Activated T-helper 9 cell treated with anti-CD3 and anti-CD28 coated beads, Interleukin-2, amount 50 U/mL, for 16 hours (primary cell): ENCODE measurements at places on chromosomes 6 and 20.

DNA sequence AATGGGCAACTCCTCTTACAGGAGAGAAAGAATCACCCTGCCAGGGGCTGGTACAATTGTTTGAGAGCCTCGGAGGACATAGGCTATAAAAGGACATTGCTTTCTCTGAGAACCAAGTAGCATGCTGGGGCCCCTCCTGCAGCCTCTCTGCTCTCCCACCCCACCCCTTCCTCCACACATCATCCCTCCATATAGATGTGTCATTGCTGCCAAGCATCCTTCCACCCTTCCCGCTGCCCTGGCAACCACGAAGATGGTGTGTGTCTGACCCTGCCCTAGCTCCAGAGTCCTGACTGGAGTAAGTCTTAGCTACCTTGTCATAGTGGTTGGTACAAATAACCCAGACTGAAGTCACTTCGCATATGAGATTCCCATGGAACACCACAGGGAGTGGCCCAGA, 129.7 kb downstream of the SNX5 start:
- no peak for DNase-seq

DNA sequence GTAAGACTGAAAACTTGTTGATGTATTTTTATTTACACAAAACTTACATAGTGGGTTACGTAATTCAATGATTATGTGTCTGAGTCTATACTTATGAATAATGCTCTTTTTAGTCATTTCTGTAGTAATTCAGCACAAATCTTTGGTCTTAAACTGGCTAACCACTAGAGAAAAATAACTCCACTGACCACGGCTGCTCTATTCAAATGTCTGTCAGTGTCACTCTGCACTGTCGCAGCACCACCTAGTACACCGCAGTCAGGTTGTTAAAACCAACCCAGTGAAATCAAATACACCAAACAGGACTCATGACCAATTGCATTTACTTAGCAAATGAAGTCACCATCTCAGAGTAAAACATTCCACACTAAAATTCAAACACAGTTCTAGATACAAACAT, 93.5 kb upstream of the CCDC28A start:
- DNase-seq, result no peak

- DNase-seq, result no peak
Observed at GRCh38 chr6:158046201-158047126, 64.8 kb downstream of the SYNJ2 start.

- DNase-seq, result no peak
Observed at GRCh38 chr6:137602313-137603197, 108.4 kb upstream of the OLIG3 start.
